Stimulated activated CD4-positive, alpha-beta T cell treated with anti-CD3 and anti-CD28 coated beads, Interleukin-1b, Interleukin-23, amount 100 ng/mL, for 4 hours (primary cell): ENCODE measurements at places on chromosomes 16 and 17.

- no peak for DNase-seq
These were observed 99.1 kb upstream of the RBBP6 start for GRCh38 chr16:24440306-24440705.

DNA sequence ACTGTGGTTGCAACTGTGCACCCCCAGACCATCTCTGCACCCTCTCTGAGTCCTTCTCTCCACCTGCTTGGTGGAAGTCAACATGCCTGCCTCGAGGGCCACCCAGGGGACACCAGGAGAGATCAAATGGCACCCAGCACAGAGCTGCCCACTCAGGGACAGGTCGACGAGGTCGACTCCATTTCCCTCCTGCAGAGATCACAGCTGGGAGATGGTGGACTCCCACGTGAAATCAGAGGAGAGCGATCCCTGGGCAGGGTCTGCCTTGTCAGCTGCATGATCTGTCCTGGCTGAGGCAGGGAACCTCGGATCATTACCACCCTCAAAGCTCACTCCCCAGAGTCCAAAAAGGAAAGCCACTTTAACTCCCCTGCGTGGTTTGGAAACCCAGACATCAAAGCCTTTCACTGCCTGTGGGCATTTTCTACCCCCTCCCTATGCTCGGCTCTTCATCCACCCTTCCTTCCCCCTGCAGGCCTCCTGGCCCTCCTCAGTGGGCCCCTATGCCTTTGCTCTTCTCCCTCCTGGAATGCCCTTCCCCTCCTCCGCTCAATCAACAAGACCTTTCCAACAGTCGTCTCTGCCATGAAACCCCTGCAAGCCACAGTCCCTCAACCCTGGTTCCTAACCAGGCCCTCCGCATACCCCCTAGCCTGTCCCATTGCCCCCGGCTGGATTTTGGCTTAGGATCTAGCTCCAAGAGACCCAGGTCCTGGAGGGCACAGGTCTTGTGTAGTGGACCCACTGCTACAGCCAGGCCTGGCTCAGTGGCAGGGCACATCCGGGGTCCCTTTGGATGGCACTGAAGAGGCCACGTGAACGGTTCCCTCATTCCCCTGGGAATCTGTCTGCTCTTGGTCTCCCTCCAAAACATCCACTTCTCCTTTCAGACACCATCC is 103.8 kb upstream of the RPL38 start:
- DNase-seq = no peak

GRCh38 chr17:34447406-34447805 is 84.4 kb upstream of the CCL1 start:
- no peak for DNase-seq

- DNase-seq = no peak
These were observed 2.3 kb upstream of the NPTX1 start for GRCh38 chr17:80478487-80479245.

- DNase-seq = no peak
These were observed 55.6 kb upstream of the CIBAR2 start for GRCh38 chr16:85167589-85168537.

DNA sequence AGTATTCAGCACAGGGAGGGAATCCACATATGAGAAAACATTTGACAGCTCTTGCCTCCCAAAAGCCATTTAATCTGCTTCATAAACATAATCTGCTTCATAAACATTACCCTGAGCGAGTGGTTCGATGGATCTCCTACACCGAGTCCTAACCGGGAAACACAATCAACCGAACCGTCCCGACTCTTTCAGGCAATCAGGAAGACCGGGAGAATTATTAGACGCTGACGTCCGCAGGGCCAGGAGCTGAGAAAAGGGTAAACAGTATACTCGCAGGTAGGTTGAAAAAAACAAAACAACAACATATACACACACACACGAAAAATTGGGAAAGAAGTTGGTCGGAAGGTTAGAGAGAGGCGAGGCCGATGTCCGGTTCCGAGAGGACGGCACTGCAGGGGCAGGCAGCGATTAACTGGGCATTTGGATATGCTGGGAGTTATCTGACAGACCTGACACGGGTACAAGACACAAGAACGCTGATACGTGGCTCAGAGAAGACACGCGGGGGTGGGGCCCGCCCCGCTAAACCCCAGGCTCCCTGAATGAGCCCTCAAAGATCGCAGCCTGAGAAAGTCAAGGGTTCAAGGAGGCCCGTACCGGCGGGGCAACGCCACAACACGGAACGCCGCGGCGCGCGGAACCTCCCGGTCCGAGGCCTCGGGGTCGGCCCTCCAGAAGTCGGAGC is 585 bp downstream of the AP1G1 start:
- DNase-seq = peak; percentile 45

DNA sequence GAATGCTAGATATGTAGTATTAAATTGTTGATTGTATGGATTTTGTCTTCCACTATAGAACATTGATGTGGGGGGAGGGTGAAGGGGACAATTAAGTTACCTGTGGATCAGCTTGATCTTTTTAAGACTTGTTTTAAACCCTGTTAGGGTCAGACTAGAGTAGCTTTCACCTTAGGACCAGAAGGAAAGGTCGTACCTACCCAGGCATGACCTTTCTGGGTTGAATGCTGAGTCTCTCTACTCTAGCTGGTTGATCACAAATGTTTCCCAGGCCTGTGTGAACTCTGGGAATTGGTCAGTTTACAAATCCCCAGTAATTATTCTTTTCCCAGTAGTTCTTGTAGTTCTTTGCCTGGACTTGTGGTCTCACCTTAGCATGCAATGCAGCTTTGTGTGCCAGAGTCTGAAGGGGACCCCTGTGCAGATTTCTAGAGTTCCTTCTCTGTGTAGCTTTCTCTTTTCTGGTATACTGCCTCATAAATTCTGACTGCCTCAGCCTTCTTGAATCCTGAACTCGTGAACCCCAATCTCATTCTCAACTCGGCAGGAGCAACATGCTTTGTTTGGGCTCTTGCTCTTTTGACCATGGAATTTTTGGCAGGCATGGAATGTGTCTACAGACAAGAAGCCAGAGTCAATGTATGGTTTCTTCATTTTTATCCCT is 54.1 kb downstream of the VMP1 start:
- DNase-seq = no peak

DNA sequence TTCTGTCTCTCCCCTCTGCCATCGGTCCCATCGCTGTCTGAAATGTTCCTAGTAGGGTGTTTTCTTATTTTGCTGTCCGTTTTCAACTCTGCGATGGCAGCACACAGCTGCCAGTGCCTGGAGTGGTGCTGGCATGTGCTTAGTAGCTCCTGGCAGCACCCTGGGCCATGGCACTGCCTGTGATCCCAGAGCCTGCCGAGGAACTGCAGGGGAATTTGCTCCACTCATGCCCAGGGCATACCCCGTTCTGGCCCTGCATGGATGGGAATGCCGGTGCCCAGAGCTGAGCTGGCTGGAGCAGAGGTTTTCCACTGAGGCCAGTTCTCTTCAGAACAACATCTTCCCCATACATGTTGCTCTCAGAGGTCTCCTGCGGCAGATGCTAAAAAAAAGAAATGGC is 43.1 kb downstream of the GPT2 start:
- no peak for DNase-seq

- no peak for DNase-seq
These were observed 13.8 kb downstream of the DNAAF8 start for GRCh38 chr16:4747906-4748681.

DNA sequence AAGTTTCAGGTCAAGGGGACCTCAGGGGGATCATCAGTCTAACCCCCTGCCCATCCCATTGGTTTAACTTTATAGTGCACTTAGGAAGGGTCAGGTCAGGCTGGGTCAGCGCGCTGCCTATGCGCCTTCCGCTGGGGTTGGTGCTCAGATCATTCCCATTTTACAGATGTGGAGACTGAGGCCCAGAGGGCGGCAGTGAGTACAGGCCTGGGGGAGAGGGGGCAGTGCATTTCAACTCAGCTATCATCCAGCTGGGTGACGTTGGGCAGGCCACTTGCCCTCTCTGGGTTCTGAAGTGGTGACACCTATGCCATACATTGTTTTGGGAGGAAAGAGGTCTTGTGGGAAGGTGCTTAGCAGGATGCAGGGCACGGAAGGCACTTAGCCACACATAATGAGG is 127.8 kb upstream of the CDC42EP4 start:
- DNase-seq = no peak

GRCh38 chr16:30875871-30876801 is 17.7 kb downstream of the BCL7C start:
- DNase-seq = no peak
